Stimulated activated naive CD4-positive, alpha-beta T cell (primary cell): ENCODE measurements at places on chromosomes 12 and 14.

DNA sequence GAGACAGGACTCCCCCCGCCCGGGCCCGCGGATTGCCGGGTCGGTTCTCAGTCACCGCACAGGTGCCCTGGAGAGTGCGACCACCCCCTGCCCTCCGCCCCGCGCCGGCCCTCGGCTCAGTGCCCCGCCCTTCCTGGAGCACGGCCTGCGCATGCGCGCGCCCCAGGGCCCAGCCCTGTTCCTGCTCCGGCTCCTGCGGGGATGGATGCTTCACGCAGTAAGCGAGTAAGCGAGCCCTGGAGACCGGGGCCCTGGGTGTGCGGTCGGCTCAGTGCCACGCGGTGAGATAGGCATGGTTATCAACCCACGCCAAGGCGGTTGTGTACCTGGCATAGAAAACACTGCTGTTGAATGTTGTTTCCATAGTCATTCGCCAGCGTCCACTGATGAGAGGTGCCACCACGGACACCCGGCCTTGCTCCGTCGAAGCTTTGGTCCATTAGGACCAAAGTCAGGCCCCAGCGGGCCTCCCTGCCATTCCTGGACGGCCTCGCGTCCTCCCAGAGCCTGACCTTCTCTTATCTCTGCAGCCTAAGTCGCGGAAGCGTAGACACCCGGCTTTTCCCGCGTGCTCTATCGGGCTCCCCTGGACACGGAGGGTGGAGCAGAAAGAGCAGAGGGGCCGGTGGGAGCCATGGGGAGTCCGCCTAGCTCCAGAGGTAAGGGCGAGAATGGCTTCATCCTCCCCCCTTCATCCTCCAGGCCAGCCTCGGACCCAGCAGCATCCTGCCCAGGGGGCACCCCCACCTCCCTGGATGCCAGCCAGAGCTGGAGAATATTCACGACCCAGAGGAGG is 90.6 kb downstream of the PAPOLA start:
- peak; percentile 53 for DNase-seq

DNA sequence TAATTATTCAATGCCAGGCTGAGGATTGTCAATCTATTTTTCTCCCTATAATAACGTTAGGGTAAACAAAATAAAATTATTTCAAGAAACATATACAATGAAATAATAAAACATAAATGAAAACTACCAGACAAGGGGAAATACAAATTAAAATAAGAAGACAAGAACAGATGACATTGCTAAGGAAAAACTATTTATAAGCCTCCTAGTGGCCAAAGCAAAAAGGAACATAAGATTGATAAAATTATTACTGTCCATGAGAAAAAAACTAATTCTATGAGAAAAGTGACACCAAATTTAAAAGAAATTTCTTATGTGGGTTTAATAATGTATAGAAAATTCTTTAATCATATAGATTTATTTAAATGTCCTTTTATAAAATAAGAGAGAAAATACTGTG is 294.7 kb downstream of the TTC6 start:
- no peak for DNase-seq

GRCh38 chr12:1373901-1374735 is 220.3 kb downstream of the FBXL14 start:
- DNase-seq: no peak

DNA sequence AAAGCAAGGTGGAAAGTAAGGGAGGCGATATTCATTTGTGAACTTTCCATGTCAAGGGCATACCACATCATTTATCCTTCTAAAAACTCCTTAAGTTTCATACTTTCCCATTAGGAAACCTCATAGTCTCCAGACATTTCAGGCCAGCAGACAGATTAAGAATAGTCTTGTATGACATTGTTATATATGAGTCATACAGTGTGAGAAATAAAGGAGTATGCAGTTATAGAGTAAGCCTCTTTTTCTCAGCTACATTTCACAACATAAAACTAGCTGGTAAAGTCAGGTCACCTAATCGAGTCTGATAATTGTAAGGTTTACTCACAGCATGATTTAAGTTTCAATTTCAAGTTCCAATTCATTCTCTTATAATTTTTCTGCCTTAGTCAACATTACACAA is 164.3 kb downstream of the GRIP1 start:
- no peak for DNase-seq

DNA sequence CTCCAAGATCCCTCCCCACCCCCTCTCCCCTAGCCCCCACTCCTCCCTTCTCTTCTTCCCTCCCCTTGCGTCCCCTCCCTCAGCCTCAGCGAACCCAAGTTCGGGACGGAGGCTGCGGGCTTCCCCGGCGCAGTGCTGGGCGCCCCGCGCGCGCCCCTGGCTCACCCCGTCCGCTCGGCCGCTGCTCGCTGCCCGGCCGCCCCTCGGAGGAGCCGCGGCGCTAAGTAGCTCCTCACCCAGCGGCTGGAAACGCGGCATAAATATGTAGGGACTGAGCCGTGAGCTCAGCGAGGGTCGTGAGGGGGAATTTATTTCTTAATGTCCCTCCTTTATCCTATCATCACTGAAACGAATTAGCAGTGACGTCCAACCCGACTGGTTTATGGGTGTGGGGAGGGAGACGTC is at the start of gene NOS1:
TSS of gene NOS1 (minus strand) at position 280 of the 405 bp plus-strand sequence. CDS start 30,557 bp downstream, outside the sequence.
- DNase-seq: no peak

GRCh38 chr12:39815746-39816145 is 196.1 kb upstream of the ABCD2 start:
- DNase-seq: no peak

DNA sequence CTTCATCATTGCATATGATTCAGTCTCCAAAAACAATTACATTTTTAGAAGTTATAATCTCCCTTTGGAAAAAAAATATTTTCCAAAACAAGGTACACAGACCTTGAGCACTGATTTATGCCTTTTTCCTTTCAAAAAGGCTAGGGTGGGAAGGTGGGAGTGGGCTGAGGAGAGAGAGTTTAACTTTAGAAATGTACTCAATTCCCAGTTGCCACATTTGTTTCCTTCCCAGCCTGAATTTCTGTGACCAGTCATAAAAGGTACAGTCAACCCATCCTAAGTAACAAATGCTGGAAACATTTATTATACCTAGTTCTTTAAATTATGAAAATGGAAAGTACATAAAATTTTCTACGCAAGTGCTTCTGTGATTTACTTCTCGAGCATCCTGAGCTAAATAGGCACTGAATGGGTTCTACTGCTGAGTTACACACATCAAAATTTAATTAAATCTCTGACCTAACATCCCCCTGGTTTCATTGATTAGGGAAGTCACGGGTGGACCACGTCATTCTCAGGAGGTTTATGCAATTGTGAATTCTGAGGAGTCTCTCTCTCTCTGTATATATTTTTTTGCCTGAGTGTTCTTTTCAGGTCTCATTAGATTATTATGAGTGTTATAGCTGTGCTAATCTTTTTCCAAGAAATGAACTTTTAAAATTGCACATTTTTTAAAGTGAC is 371.8 kb downstream of the BTG1 start:
- no peak for DNase-seq

- DNase-seq: no peak
Observed at GRCh38 chr12:32002848-32003493, 43.8 kb downstream of the RESF1 start.

DNA sequence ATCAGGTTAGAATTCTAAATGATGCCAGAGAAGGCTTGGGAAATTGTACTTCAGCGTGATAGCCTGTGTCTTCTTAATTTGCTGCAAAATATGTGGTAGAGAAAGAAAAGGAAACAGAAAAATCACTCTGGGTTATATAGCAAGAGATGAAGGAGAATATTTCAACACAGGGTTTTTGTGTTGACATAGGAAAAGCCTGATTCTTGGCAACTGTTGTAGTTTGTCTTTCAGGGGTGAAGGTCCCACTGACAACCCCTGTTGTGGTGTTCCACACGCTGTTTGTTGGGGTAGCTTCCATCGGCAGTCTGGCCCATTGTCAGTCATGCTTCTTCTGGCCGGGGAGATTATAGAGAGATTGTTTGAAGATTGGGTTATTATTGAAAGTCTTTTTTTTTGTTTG is 13.8 kb upstream of the SLCO1C1 start:
- no peak for DNase-seq

DNA sequence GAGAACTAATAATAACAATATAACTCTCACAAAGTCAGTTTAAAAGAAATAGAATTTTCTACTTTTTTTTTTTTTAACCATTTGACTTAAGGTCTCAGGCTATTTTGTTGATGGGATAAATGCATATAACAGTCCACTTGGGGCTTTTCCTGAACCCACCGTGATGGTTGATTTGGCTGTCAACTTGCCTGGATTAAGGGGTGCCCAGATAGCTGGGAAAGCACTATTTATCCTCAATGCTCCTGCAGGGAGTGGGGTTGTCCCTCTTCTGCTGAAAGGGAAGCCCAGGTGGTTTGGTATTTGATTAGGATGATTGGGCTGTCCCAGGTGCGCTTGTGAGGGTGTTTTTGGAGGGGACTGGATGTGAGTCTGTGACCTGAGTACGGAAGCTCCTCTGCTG is 114.9 kb downstream of the AACS start:
- DNase-seq: no peak

DNA sequence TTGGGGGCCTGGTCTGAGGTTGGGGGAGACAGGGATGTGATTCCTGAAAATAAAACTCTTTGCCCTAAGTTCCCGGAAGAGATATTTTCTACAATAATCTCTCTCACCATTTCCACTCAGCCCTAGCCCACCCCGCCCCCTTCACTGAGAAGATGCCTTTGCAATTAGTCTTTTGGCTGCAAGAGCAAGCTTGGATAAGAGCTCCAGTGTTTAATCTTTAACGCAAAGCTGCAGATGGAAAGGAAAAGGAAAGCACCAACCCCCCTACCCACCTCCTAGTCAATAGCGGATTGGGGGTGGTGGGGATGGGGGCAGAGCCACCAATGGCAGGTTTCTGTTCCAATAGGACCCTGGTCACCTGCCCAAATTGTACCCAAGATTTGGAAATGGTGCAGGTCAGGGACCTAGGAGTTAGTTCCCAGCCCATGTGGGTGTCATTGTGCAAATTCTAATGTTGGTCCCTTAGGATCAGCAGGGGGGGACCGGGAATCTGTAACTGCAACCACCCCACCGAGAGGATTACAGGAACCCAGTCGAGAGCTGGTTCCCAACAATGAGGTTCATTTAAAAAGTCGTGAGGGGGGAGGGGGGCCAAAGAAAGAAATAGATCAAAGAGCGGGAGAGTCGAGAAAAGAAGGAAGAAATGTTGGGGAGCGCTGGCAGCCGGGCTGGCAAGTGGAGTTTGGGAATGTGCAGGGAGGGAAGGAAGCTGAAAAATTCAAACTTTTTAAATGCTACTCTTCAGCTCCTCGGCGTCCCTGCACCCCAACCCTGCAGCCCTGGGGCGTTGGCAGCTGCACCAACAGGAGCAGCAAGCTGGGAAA is 1.6 kb downstream of the ZFP36L1 start:
- DNase-seq: peak; percentile 18

DNA sequence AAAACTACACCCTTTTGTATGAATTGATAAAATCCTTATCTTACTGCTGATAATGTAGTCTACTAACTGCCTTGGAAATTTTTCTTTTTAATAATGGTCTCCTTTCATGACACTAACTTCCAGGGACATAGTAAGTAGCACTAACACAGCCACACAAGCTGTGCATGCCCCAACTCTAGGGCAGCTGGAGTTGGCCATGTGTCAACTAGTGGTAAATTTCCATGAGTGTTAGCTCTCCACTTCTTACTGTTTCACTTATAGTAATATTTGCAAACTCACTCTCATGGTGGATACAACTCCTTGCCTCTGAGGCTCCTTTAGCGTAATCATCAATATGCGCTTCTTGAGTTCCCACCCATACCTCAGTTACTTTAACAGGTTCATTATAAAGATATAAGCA is 38.0 kb downstream of the LGR5 start:
- no peak for DNase-seq

DNA sequence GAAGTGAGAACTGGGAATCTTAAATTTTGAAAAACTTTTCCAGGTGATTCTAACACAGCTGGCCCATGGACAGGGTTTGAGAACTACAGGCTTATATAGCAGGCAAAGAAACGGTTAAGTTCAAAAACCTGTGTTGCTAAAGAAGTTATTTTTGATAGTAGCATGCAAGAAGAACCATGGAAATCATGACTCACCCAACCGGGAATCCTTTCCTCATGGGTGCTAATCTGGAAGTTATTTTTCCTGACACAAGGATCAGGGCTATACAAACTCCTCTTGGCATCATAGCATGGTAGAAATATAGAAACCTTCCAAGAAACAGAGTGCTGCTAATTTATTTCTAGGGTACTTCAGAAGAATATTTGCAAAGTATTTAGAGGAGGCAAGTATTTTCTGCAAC is 588.7 kb downstream of the CCER1 start:
- DNase-seq: no peak

DNA sequence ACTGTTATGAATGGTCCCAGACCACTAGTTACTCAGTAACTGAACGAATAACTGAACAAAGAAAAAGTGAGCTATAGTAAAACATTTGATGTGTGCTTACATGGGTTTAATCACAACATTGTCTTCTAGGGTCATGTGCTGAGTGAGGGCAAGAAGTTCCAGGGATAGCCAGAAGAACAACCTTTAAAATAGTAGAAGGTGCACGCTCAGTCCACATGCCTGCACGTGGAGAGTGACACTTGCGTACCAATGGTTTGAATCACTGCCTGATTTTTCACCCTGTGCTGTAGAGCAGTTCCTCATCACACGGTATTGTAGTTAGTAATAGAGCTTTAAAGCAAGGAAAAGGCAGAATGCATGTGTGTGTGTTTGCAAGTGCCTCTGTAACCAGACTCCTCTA is 224.2 kb downstream of the EGLN3 start:
- no peak for DNase-seq

DNA sequence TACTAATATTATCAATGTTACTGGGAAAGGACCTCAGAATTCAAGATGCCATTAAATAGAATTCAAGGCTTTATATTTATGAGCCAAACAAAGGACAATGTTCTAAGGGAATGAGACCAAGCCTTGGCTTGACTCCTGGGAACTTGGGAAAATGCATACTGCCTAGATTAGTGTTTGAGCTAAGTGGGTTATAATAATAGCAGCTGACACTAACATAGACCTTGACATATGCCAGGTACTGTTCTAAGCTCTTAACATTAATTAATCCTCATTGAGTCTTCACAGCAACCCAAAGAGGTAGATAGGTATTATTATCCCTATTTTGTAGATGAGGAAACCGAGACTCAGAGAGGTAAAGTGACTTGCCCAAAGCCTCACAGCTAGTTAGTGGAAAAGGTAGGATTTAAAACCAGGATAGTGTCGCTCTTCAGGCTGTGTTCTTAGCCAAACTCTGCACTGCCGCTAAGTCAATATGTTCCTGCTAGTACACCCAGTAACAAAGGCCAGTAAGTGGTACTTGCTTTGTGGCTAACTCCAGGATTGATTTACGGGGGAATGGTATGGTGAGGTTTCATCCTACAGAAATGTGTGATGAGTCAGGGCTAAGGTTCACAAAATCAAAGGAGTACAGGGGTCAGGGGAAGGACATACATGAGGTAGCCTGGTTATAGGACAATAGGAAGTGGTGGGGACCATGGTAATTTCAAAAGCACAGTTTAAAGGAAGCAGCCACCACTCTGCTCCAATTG is 35.8 kb upstream of the PRKAB1 start:
- DNase-seq: no peak
